ENCODE measurements at places on chromosomes 5 and 9. TPM values are rescaled to one million over a fixed set of nuclear protein-coding genes. Genes with fewer than 3 reads are reported as not detected.
A peak's percentile ranks its signal among the peaks of the same experiment; 100 is the strongest.

IL33 gene
- not detected for total RNA-seq

ERBIN gene
- 64.4 TPM for total RNA-seq

MARCOL gene
- total RNA-seq, result not detected

PTGR1 gene
- total RNA-seq, result 3.0 TPM

ADAMTS12 gene
- total RNA-seq, result 0.05 TPM

SMIM3 gene
- 38.0 TPM for total RNA-seq

TBCA gene
- 163 TPM for total RNA-seq

GGTA1 gene
- not detected for total RNA-seq

HSDL2 gene
- 33.1 TPM for total RNA-seq

FGF1 gene
- total RNA-seq, result not detected

PTGS1 gene
- total RNA-seq, result 0.17 TPM

ENC1 gene
- 1.9 TPM for total RNA-seq

CCNO gene
- total RNA-seq, result not detected

PAPPA gene
- not detected for total RNA-seq

GRCh38 chr5:178291969-178292825 is 59.6 kb upstream of the PHYKPL start:
- H3K27ac ChIP-seq, result no peak overlapping the region
- H3K4me3 ChIP-seq, result no peak overlapping the region
- no peaks in the 10 kb centered on the region for H3K36me3 ChIP-seq
- peaks cover 13% of the 10 kb centered on the region for H3K27me3 ChIP-seq

- no peaks in the 10 kb centered on the region for H3K27me3 ChIP-seq
- no peak for DNase-seq
- H3K4me3 ChIP-seq, result no peak overlapping the region
- no peaks in the 10 kb centered on the region for H3K36me3 ChIP-seq
- H3K4me1 ChIP-seq, result no peaks in the 10 kb centered on the region
Observed at GRCh38 chr9:115777610-115778009, 376.0 kb upstream of the PAPPA start.

- H3K4me3 ChIP-seq, result no peak overlapping the region
- H3K27me3 ChIP-seq, result no peaks in the 10 kb centered on the region
- no peaks in the 10 kb centered on the region for H3K4me1 ChIP-seq
- no peak overlapping the region for H3K27ac ChIP-seq
- no peaks in the 10 kb centered on the region for H3K36me3 ChIP-seq
- no peak for DNase-seq
Observed at GRCh38 chr5:163988566-163988965, 483.1 kb downstream of the MAT2B start.

DNA sequence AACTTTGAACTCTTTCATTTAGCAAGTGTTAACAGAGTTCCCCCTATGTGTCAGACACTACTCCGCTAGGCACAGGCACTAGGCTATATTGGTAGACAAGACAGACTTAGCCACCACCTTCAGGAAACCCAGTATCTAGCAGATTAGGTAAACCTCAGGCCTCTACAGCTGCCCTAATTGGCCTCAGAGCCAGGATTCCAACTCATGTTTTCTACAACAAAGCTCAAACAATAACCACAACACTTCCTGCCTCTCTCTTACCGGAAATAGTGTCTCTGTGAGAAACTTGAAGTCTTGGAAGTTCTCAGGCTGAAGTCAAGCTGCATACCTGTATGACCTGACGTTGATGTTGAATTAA is 116.6 kb upstream of the SLC44A1 start:
- H3K36me3 ChIP-seq, result no peaks in the 10 kb centered on the region
- no peak overlapping the region for H3K4me3 ChIP-seq
- H3K4me1 ChIP-seq, result peaks cover 41% of the 10 kb centered on the region

DNA sequence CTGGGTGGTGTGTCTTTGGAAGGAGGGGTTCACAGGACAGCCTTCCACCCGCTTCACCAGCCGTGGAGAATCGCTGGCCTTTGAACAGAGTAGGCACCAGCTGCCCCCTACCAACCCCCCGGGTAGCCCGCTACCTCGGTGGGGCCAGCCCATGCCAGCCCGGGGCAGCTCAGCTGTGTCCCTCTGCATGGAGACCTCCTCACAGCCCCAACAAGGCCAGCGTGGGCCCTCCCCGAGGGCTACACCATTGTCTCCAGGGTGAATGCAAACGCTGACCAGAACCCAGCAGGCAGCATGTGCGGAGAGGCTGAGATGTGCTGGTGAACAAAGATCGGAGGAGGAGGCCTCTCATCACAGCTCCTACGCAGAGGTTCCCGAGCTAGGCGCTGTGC is 51.9 kb downstream of the LMX1B start:
- DNase-seq, result no peak
- peaks cover 4% of the 10 kb centered on the region for H3K4me1 ChIP-seq
- H3K27me3 ChIP-seq, result no peaks in the 10 kb centered on the region
- no peak overlapping the region for H3K27ac ChIP-seq

GRCh38 chr5:40627706-40628105 is 52.0 kb upstream of the PTGER4 start:
- H3K27me3 ChIP-seq, result no peaks in the 10 kb centered on the region
- H3K27ac ChIP-seq, result no peak overlapping the region
- H3K4me1 ChIP-seq, result peaks cover 32% of the 10 kb centered on the region
- peak overlapping the region; percentile 47 for H3K4me3 ChIP-seq
- H3K36me3 ChIP-seq, result no peaks in the 10 kb centered on the region
- DNase-seq, result no peak

- no peaks in the 10 kb centered on the region for H3K4me1 ChIP-seq
- no peak overlapping the region for H3K4me3 ChIP-seq
Observed at GRCh38 chr9:126009047-126009446, 261.9 kb downstream of the PBX3 start.

GRCh38 chr9:16671591-16672137 is 198.8 kb downstream of the BNC2 start:
- no peak overlapping the region for H3K4me3 ChIP-seq
- H3K27me3 ChIP-seq, result no peaks in the 10 kb centered on the region
- DNase-seq, result no peak
- H3K27ac ChIP-seq, result no peak overlapping the region

GRCh38 chr9:30935730-30936129 is 1448.7 kb upstream of the ACO1 start:
- no peak for DNase-seq
- no peaks in the 10 kb centered on the region for H3K27me3 ChIP-seq
- H3K4me3 ChIP-seq, result no peak overlapping the region
- H3K27ac ChIP-seq, result no peak overlapping the region

DNA sequence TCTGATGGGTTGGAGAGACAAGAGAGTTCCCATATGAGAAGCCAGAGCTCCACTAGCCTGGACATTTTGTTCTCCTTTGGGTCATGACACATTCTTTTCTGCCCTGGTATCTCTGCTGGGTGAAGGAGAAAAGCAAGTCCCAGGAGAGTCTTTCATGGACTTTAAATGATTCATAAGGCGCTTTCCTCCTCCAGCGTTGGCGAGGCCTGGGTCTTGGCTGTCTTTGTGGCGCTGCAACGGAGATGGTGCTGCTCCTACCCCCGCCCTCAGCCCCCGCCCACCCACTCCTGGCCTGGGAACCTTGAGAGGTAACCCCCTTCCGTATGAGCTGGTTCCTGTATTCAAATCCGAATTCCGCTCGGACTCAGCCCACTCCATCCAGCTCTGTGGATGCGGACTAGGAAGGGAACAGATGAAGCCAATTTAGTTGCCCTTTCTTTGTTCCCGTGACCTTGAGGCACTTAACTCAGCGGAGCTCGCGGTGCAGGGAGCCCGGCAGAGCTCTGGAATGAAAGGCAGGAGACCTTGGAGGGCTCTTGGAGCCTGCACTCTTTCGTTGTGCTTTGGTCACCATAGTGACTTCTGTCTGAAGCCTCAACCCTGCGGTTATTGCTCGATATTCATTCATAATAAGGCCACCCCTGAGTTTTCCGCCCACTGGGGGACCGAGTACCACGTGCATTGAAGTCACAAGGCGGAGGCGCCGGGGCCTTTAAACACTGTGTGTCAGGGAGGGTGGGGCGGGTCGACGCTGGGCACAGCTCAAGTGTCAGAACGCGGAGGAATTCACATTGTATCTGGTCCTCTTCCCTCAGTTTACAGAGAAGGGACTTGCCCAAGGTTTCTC is 14.0 kb upstream of the PWWP2A start:
- no peak overlapping the region for H3K27ac ChIP-seq
- no peaks in the 10 kb centered on the region for H3K27me3 ChIP-seq
- no peaks in the 10 kb centered on the region for H3K36me3 ChIP-seq
- no peak overlapping the region for H3K4me3 ChIP-seq

- H3K27me3 ChIP-seq, result no peaks in the 10 kb centered on the region
- H3K36me3 ChIP-seq, result no peaks in the 10 kb centered on the region
- DNase-seq, result no peak
- no peaks in the 10 kb centered on the region for H3K4me1 ChIP-seq
Observed at GRCh38 chr9:108683245-108683644, 172.5 kb downstream of the ACTL7B start.

GRCh38 chr5:125582352-125582751 is 835.9 kb upstream of the ZNF608 start:
- H3K36me3 ChIP-seq, result no peaks in the 10 kb centered on the region
- no peak overlapping the region for H3K27ac ChIP-seq
- H3K27me3 ChIP-seq, result no peaks in the 10 kb centered on the region
- no peaks in the 10 kb centered on the region for H3K4me1 ChIP-seq
- H3K4me3 ChIP-seq, result no peak overlapping the region
- DNase-seq, result no peak

DNA sequence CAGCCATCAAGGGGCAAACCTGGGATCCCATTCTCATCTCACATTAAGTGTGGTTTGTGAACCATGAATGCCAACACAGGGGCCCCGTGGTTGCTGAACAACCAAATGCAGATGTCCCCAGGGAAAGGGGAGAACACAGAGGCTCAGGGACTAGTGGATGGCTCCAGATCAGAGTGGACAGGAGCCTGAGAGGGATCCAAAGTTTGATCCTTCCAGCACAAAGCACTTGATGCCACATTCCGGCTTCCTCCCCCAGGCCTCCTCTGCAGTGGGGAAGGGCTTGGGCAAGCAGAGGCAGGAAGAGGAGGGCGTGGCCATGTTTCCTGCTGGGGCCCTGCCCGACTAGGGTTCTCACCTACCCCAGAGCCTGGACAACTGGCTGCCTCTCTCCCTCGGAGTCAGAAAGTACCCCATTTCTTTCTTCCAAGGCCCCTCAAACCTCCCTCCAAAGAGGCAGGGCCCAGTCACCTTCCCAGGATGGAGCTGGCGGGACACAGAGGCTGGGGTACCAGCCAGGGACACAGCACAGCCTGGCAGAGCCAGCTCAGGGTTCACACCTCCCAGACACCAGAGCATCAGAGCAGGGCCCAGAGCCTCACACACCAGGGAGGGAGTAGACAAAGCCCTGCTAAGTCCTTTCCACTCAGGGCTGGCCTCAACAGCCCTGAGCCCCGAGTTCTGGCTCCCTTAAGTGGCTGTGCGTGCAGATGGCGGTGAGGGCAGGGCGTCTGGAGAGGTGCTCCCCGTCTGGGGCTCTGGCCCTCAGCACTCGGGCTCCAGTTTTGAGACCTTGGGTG is 4.3 kb upstream of the RNF44 start:
- DNase-seq, result peak; percentile 73
- H3K27me3 ChIP-seq, result no peaks in the 10 kb centered on the region
- H3K4me3 ChIP-seq, result peak overlapping the region; percentile 92
- peaks cover 60% of the 10 kb centered on the region for H3K4me1 ChIP-seq
- H3K36me3 ChIP-seq, result no peaks in the 10 kb centered on the region

- peaks cover 3% of the 10 kb centered on the region for H3K36me3 ChIP-seq
- peaks cover 19% of the 10 kb centered on the region for H3K4me1 ChIP-seq
- H3K4me3 ChIP-seq, result peak overlapping the region; percentile 99
- peak overlapping the region; percentile 51 for H3K27ac ChIP-seq
- DNase-seq, result peak; percentile 91
Observed at GRCh38 chr9:136847826-136848392, 1.3 kb upstream of the PHPT1 start.

DNA sequence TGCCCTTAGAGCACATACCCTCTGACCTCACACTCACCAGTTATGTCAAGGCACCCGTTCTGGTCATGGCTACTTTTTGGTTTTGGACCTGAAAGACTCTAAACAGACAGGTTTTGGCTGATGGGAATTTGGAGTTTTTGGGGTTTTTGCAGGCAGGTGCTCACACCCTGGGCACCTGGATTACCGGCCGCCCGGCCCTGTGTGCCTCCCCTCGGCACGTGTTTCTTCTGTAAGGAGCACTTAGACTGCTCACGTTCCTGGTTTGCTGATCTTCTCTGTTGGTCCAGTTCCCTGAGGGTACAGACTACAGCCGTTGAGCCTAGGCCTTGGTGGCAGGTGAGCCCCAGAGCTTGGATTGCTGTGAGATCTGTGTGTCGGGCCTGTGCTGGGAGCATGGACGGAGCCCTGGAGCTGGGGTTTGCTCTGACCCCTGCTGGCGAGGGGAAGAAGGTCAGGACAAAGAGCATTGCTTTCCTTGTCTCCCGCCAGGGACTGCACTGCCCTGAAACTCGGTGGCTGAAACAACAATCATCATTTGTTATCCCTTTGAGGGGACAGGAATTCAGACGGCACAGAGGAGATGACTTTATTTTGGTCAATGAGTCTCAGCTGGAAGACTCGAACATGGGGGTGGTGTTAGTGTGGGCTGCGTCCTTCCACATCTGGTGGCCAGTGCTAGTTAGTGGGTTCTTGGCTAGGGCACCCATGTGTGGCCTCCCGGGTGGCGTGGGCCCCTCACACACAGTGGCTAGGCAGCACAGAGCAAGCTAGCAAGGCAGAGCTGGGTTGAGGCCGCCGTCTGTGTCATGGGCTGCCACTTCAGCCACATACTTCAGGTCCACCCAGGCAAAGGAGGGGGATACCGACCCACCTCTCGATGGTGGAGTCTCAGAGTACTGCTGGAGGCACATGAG is 76.4 kb downstream of the EHMT1 start:
- H3K36me3 ChIP-seq, result no peaks in the 10 kb centered on the region
- peaks cover 20% of the 10 kb centered on the region for H3K4me1 ChIP-seq
- H3K27ac ChIP-seq, result no peak overlapping the region
- no peak overlapping the region for H3K4me3 ChIP-seq

DNA sequence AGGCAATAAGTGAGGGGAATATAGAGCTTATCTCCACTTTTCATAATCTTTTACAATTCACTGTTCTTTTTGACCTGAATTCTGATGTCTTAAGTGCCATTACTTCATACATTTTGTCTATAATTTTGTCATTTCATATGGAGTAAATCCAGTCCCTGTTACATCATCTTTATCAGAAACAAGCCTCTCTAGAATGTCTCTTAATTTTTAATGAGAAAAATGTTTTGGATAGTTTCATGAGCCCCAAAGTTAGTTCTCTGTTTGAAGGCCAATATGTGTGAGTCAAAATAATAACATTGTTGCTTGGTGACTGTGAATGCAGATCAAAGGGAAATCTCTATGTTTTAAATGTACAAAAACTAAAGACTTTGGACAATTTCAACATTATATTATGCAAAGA is 329.6 kb upstream of the ARRDC3 start:
- H3K4me3 ChIP-seq, result no peak overlapping the region
- H3K36me3 ChIP-seq, result no peaks in the 10 kb centered on the region
- H3K27me3 ChIP-seq, result no peaks in the 10 kb centered on the region
- no peak overlapping the region for H3K27ac ChIP-seq
- H3K4me1 ChIP-seq, result no peaks in the 10 kb centered on the region

GRCh38 chr5:79529110-79529509 is 15.2 kb upstream of the HOMER1 start:
- H3K4me1 ChIP-seq, result no peaks in the 10 kb centered on the region
- peaks cover 5% of the 10 kb centered on the region for H3K36me3 ChIP-seq
- no peak overlapping the region for H3K27ac ChIP-seq

GRCh38 chr9:97570899-97571298 is 62.3 kb downstream of the TSTD2 start:
- H3K27ac ChIP-seq, result no peak overlapping the region
- H3K27me3 ChIP-seq, result peaks cover 5% of the 10 kb centered on the region
- peaks cover 18% of the 10 kb centered on the region for H3K4me1 ChIP-seq
- no peak overlapping the region for H3K4me3 ChIP-seq
- no peaks in the 10 kb centered on the region for H3K36me3 ChIP-seq
- no peak for DNase-seq
